ENCODE measurements at places on chromosomes 7 and 10. TPM values are rescaled to one million over a fixed set of nuclear protein-coding genes. Genes with fewer than 3 reads are reported as not detected.

DNA sequence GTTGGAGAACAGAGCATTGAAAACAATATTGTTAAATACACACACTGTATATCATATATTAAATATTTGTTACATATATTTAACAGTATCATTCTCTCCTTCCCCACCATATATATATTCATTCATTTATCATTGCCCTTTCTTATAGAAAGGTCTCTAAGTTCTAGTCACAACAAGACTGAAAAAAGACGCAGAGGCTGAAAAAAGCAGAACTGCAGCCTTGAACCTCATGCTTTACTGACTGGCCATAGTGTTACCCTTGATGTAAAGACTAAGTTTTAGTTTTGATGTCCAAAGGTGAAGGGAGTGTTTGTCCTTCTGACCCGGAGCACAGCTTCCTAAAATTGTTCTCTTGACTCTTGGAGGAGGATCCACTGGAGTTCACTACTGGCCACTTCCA, 247.9 kb downstream of the PTEN start:
- H3K4me3 ChIP-seq, result no peak overlapping the region
- H3K36me3 ChIP-seq, result no peaks in the 10 kb centered on the region
- H3K4me1 ChIP-seq, result peaks cover 7% of the 10 kb centered on the region
- no peaks in the 10 kb centered on the region for H3K27me3 ChIP-seq

BAG3 gene
- 30.2 TPM for total RNA-seq

GRCh38 chr10:4588824-4589223, 237.2 kb upstream of the AKR1E2 start:
- H3K27me3 ChIP-seq, result no peaks in the 10 kb centered on the region
- no peak for DNase-seq
- no peak overlapping the region for H3K27ac ChIP-seq
- no peak overlapping the region for H3K4me3 ChIP-seq
- peaks cover 4% of the 10 kb centered on the region for H3K4me1 ChIP-seq

DNA sequence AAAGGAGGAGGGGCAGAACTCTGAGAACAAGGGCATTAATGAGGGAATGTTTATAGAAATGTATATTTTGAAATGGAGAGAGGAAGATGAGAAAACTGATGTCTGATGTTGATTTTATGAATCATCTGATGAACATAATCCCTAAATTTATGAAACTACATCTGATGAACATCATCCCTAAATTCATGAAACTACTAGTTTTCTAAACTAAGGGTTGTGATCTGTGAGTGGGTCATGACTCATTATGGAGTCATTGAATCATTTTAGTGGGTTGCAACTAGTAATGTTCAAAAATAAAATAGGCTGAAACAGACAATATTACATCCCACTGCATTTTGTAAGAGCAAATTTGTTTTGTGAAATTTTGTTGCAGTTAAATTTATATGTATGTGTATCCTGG, 442.6 kb upstream of the TEX47 start:
- H3K27me3 ChIP-seq, result no peaks in the 10 kb centered on the region
- DNase-seq, result no peak
- no peak overlapping the region for H3K4me3 ChIP-seq
- no peaks in the 10 kb centered on the region for H3K36me3 ChIP-seq
- no peak overlapping the region for H3K27ac ChIP-seq

- H3K4me3 ChIP-seq, result no peak overlapping the region
- DNase-seq, result no peak
- H3K36me3 ChIP-seq, result no peaks in the 10 kb centered on the region
- H3K4me1 ChIP-seq, result no peaks in the 10 kb centered on the region
- no peak overlapping the region for H3K27ac ChIP-seq
- H3K27me3 ChIP-seq, result no peaks in the 10 kb centered on the region
Measured at GRCh38 chr10:131093795-131094366, 217.6 kb downstream of the TCERG1L start.

ATG9B gene
- 0.38 TPM for total RNA-seq
